Activated T-cell treated with anti-CD3 and anti-CD28 coated beads, Interleukin-2, amount 50 U/mL, for 24 hours (primary cell): ENCODE measurements at places on chromosomes 12 and 14.

DNA sequence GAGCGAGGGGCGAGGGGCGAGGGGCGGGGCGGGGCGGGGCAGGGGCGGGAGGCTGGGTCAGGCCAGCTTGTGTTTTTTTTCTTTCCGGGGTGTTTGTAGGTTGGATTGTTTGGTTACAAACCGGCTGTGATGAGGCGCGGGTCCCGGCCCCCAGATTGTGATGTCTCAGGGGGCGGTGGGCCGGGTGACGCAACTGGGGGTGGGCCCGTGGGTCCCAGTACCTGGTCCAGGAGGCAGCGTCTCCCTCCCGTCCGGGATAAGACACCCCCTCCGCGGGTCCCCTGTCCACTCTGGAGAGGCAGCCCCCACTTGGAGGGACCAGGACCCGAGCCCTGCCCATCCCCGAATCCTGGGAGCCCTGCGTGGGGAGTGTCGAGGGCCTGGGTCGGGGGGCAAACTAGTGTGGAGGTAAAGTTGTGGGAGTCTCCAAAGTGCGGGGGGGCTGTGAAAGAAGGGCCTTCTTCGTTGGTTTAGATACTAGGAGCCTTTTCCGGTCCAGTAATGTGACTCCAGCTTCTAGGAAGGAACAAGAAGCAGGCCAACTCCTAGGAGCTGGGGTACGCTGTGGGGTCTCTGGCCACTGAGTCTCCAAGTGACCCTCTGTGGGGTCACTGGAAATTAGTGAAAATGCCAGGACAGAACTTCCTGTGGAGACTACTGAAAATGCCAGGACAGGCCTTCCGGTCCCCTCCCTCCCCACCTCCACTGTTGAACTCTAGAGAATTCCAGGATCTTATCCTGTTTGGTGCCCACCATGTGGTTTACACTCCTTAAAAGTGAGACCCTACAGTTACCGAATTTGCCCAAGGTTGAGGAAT lies 579 bp upstream of the CLMN start:
- no peak for DNase-seq

GRCh38 chr14:51979088-51979709 lies 10.1 kb upstream of the RTRAF start:
- DNase-seq = peak; percentile 88

DNA sequence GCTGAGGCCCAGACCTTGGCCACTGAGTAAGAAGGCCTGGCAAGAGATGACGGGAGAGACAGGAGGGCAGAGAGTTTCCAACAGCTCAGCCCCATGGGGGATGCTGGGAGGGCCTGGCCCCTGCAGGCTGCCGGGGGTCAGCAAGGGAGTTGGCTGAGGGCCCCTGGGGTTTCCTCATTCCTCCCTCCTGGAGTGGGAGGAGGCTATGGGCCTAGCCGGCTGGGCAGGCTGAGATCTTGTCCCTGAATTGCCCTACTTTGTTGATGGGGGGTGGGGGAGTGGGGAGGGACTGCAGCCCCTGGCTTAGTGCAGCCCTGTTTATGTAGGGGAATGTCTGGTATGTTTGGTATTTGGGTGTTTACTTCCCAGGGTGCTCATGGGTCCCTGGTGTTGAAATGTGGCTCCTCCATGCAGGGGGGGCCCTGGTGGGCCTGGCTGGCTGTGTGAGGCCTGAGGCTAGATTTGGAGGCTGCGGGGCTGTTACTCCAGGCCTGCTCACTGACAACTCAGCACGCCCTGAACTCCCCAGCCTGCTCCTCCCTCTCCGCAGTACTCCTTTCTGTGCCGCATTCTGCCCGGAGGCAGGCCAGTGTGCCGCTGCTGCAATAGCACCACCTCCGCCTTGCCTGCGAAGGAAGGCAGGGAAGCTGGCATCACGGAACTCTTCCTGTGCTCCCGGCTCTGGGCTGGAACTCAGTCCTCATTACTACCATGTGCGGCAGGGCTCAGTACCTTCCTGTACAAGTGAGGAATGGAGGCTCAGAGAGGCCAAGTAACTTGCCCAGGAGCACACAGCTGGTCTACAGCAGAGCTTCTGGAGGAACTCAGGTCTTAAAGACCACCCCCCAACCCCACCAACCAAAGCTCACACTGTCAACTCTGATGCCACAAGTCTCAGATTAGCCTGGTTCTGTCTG lies 25.3 kb downstream of the JDP2 start:
- no peak for DNase-seq

DNA sequence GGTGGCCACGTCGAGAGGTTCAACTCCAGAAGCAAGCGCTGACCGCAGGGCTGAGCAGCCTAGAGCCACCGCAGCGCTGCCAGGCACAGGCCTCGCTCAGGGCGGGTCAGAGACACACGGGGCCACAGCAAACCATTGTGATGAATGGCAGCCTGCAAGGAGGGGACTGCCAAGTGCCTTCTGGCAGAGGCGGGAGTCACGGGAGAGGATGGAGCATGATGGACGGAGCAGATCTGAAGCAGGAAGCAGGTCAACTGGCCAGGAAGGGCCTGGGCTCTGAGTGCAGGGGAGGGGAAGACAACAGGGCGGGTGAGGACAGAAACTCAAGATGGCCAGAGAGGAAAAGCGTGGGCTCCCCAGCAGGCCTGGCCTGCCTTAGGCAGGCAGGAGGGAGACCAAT lies 49.8 kb downstream of the CDC42BPB start:
- DNase-seq = no peak

DNA sequence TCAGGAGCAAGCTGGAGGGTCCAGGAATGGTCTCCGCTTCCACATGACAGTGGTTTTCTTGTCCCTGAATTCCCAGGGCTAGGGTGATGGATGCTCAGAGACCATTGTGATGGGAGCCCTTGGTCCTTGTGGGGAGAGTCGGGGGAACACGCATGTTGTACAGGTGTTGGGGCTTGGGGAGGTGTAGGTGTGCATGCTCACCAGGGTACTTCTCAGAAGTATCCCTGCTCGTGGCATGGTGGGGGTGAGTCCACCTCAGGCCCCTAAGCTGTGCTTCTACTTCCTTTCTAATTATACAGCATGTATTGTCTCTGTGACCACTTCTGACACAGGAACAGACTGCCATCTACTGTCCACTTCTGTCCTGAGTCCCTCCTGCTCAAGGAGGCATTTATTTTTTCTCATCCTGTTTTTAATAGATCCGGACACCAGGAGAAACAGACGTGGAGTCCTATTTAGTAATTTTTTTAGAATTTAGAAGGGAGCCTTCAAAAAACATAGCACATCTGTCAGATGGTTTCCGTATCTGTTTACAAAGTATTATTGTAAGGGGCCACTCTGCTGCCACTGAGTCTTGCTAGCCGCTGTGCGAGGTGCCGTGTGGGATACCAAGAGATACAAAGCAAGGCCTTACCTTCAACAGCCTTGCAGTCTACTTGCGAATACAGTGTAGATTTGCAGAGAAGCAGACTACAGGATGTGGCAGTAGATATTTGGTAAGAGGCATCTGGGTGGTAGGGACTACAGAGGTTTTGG lies 10.5 kb downstream of the NTF3 start:
- DNase-seq = no peak

- no peak for DNase-seq
Measured at GRCh38 chr14:85921241-85921640, 391.3 kb downstream of the FLRT2 start.

DNA sequence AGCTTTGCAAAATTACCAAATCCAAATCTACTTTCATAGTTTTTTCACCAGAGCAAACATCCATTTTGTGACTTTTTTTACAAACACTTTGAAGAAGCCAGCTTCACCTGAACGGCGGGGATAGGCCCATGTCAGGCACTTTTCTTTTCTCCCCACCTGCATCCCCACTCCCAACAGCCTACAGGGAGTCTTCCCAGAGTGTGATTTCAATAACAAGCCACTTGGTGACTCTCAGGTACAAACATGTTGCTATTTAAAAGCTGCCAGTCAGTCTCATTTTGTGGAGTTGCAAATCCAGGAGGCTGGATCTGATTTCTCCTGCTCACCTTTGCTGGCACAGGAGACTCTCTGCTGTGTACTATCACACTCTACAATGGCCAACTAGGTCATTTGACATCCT lies 285.5 kb downstream of the KCNH5 start:
- no peak for DNase-seq

- peak; percentile 59 for DNase-seq
Measured at GRCh38 chr14:22837114-22837749, 847 bp downstream of the MMP14 start.

GRCh38 chr12:91249518-91250272 lies 67.1 kb upstream of the DCN start:
- DNase-seq = no peak

- DNase-seq = no peak
Measured at GRCh38 chr14:50397390-50398188, 908 bp upstream of the CDKL1 start.

GRCh38 chr12:121580959-121581685 lies at the start of gene KDM2B:
KDM2B (minus strand) TSS chr12:121581023; CDS start chr12:121580911, 112 bp downstream.
- DNase-seq = peak; percentile 58

DNA sequence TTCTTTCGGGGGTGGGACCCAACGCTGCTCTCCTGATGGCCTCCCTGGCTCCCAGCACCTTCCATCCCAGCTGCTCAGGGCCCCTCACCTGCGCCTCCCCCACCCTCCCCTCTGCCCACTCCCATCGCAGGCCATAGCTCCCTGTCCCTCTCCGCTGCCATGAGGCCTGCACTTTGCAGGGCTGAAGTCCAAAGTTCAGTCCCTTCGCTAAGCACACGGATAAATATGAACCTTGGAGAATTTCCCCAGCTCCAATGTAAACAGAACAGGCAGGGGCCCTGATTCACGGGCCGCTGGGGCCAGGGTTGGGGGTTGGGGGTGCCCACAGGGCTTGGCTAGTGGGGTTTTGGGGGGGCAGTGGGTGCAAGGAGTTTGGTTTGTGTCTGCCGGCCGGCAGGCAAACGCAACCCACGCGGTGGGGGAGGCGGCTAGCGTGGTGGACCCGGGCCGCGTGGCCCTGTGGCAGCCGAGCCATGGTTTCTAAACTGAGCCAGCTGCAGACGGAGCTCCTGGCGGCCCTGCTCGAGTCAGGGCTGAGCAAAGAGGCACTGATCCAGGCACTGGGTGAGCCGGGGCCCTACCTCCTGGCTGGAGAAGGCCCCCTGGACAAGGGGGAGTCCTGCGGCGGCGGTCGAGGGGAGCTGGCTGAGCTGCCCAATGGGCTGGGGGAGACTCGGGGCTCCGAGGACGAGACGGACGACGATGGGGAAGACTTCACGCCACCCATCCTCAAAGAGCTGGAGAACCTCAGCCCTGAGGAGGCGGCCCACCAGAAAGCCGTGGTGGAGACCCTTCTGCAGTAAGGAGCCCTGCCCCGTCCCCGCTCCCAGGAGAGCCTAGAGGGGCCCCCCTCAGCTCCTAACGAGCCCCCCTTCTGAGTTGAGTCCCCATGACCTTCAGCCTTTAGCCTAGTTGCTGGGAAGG lies at the start of gene HNF1A:
Gene HNF1A, plus strand, starts transcription at position 248 of the 924 bp plus-strand sequence. Its CDS starts 226 bp downstream, at position 474.
- DNase-seq = no peak

DNA sequence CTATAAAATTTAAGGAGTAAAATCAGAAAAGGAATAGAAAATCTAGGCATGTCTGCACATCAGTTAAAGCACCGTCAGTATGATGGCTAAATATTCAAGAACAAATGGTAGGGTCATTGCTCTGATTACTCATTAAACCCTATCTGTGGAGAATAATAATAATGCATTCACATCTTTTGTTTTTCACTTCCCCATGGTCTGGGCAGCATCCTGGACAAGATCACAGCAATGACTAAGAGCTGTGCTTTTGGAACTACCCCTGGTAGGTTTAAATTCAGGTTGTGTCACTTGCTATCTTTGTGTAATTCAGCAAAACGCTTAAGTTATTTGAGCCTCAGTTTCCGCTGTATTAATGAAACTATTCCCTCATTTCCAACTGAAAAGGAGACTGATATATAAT lies 33.1 kb downstream of the C12orf42 start:
- no peak for DNase-seq

- DNase-seq = no peak
Measured at GRCh38 chr12:103442182-103442555, 53.6 kb downstream of the C12orf42 start.
